CD4-positive, alpha-beta T cell treated with Interferon gamma for 1 hour (primary cell): ENCODE measurements at places on chromosomes 7 and 10.

GRCh38 chr10:99280472-99280871, 44.8 kb upstream of the HPSE2 start:
- DNase-seq: no peak

DNA sequence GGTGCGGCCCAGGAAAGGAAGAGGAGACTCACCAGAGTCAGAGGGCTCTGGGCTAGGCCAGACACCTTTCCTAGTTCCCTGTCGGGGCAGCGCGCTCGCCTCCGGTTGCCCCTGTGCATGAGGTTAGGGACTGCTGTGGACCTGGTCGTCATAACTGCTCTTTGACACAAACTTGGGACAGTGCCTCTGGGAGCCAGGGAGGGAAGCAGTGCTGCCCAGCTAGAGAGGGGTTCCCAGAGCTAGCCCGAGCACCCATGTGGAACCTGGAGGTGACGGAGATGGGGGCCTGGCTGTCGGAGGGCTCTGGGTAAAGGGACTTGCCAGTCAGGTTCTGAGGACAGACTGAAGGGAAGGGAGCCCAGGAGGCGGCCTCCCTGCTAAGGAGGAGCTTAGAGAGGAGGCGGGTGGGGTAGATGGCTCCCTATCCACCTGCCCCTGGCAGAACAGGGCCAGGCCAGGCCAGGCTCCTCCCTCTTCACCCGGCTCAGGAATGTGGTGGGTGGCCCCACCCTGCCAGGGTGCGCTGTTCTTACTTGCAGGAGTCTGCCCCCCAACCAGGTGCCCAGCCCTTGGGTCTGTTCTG, 29.7 kb downstream of the AGAP3 start:
- DNase-seq: no peak

- DNase-seq: no peak
Observed at GRCh38 chr7:148824864-148825263, 59.2 kb downstream of the EZH2 start.

GRCh38 chr10:74867351-74867750, 41.0 kb downstream of the KAT6B start:
- DNase-seq: no peak

GRCh38 chr7:24508316-24508715, 64.9 kb upstream of the PALS2 start:
- DNase-seq: no peak

GRCh38 chr7:30646154-30646553, 36.1 kb downstream of the CRHR2 start:
- DNase-seq: no peak

GRCh38 chr7:139125657-139126056, 16.1 kb upstream of the ZC3HAV1 start:
- no peak for DNase-seq

DNA sequence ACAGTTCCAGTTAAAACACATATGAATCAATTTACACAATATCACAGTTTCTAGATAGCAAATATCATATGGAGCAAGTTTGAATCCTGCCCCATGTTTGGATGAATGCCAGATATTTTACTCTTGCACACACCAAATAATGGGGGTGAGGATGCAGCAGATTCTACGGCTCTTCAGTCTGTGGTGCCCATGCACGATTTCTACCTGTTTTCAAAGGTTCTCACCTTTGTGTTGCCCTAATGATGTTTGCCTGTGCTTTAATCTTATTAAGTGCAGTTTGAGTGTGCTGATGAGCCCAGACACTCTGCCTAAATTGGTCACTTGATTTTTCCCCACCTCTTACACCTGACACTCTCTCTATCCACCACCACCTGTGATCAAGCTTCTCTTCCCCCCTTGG, 119.6 kb downstream of the NPY start:
- DNase-seq: no peak
